Stimulated activated CD8-positive, alpha-beta memory T cell treated with anti-CD3 and anti-CD28 coated beads, Interleukin-4, amount 100 ng/mL, for 24 hours (primary cell): ENCODE measurements at places on chromosomes 4 and X.

GRCh38 chr4:7172946-7173345 is 19.4 kb upstream of the SORCS2 start:
- DNase-seq = no peak

- no peak for DNase-seq
Observed at GRCh38 chr4:138003248-138003647, 238.9 kb downstream of the SLC7A11 start.

DNA sequence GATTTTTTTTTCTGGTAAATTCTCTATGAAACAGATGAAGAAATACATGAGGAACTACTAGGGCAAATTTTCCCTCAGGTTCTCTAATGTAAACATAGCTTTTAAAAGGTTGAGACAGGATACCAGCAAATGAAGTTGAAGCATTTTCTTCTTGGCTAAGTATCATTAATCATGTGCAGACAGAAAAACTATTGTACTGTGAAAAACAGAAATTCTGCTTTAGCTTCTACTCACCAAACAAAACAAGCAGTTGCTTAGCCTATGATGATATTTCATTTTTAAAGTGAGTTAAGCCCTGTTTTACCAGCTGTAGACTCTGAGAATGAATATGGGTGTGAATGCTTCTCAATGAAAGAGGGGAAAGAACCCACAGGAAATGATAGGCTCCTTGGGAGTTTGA is 358.9 kb downstream of the TRAM1L1 start:
- no peak for DNase-seq

GRCh38 chrX:109635146-109635545 is 10.2 kb upstream of the KCNE5 start:
- no peak for DNase-seq

GRCh38 chrX:106919932-106920452 is at the start of gene CLDN2:
TSS of gene CLDN2 (plus strand) at chrX:106920402. CDS start at chrX:106928229, 7,827 bp downstream.
- DNase-seq = no peak

DNA sequence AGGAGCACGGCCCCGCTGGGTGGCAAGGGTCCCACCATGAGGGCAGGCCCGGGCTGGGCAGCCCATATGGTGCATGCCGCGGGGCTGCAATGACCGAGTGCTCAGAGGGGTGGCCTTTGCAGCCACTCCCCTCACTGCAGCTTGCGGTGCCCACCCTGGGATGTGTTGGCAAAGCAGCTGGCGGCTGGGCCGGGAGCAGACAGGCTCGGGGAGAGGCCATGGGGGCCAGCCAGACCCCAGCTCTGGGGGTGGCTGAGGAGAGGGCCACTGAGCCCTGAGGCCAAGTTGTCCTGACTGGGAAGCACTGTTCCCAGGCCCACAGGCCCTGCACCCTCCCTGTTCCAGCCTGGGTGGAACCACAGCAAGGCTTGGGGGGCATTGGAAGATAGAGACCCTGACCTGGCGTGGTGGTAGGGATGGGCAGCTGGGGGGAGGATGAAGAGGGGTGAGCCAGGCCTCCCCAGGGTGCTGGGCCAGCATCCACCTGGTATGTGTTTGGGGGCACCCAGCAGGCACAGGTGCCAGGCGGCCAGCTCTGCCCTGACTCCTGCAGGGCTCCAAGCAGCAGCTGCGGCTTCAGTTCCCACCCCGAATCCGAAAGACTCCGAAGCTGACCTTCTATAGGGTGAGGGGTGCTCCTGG is 18.4 kb upstream of the RNF4 start:
- DNase-seq = no peak

GRCh38 chrX:106780664-106781377 is 21.7 kb upstream of the TBC1D8B start:
- no peak for DNase-seq

DNA sequence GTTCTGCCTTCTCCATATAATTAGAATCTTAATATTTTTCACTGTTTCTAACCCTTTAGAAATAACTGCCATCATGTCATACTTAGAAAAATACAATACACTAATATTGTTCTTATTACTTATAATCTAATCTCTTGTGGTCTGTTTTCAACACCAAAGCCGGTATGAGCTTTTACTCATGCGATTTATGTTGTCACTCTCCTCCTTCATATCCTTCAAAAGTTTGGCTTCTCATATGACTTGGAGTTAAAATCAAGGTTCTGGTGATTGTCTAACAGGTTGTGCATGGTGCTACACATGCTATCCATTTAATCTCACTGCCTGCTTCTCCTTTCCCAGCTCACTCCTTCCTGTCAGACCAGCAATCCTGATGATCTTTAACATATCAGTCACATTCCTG is 1392.9 kb downstream of the ARAP2 start:
- no peak for DNase-seq

- DNase-seq = no peak
Observed at GRCh38 chr4:15027921-15028435, 25.7 kb downstream of the CPEB2 start.

DNA sequence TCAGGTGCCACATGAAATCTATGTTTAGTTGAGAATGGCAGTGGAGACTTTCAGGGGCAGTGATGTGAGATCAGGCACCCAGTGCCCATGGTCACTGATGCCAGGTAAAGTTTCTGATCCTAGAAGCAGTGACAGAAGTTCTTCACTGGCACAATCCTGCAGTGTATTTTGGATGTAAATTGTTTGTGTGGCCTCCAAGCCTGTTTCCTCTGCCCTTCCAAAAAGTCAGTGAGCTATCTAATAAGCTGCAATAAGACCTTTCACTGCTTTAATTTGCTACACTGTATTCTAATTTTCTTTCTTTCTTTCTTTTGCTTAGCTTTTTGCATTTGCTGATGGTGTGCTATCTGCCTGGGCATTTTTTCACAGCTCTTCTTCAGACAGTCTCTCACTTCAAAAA is 1348.6 kb downstream of the ADGRL3 start:
- no peak for DNase-seq

- DNase-seq = no peak
Observed at GRCh38 chr4:8364848-8365350, 75.6 kb downstream of the ACOX3 start.

DNA sequence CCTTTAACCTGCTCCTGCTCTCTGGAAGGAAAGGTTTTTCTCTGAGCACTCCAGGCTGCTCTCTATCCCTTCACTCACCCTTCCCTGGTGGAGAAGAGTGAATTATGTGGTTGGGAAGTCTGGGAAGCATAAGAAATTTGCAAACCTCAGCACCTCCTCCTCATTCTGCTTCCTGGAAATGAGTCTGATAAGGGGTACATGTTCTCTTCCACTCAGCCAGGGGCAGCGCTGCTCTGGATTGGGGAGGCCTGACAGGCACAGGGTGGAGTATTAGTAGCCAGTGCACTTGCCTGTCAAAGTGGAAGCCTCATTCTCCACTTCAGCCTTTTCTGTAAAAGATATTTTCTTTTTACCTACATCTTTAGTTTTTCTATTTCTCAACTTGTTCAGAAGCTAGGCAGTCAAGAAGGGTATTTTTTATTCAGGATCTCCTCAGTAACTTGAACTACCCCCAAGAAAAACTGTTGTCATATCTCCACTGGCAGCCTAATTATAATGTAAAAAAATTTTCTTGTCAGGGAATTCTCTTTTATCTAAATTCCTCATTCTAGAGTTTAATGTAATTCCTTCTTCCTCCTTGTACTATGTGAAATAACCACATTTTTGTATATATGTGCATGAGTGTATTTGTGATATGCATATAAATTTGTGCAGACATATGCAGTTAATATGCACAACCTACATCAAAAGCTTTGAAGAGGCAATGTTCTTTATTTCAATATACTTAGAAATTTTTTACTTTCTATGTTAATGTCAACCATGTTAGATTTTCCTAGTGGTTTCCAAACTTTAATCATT is 15.3 kb downstream of the ADAMTS3 start:
- no peak for DNase-seq

DNA sequence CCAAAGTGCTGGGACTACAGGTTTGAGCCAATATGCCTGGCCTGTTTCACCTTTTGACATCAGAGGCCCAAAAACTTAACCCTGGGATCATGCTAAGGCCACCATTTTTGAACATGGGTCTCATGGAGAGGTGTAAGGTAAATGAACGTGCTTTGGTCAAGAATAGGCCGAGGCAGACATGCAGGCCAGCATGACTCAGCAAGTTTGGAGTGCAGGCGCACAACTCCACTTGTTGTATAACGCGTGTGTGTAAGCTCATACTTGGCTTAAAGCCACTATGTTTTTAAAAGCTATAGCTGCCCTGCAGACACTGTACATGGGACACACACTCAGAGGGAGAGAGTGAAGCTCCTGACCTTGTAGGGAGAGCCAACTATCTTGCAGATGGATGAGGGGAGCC is 43.8 kb upstream of the HPSE start:
- no peak for DNase-seq

GRCh38 chr4:10123227-10124101 is 6.9 kb upstream of the WDR1 start:
- no peak for DNase-seq

DNA sequence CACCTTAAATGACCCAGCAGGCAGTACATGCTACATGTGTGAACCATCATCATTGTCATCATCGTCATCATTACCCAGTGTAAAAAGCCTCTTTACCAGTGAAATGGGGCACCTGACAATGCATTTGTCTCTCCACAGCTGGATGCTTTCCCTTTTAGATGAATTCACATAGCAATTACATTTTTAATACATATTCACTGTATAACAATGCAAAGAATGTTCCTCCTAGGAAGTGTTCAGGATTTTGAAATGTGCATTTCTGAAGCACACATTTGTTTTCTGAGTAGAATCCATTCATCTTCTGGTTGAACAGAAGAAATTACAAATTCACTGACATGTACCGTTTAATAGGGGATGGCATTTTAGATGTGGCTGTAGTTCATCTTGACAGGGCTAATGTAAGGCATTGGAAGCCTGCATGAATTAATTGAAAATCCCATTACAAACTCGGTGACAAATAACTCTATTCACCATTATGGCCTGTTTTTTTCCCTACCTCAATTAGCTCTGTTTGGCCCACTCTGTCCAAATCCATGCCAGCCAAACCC is 111.1 kb downstream of the SH3RF1 start:
- DNase-seq = no peak

DNA sequence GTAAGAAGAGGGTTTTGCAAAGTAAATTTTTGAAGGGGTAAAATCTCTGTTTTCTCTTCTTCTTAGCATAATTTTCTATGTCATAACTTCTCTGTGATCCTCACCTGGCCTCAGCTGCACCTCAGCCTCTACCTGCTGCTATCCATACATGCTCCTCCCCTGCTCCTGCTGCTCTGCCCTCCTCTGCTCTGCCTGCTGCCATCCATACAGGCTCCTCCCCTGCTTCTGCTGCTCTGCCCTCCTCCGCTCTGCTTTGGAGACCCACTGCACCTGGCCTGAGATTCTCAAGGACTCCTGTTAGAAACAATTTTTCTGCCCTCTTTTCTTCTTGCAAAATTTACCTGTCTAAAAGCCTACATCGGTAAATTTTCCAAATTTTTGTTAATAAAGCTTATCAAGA is 388.6 kb upstream of the PITX2 start:
- no peak for DNase-seq

DNA sequence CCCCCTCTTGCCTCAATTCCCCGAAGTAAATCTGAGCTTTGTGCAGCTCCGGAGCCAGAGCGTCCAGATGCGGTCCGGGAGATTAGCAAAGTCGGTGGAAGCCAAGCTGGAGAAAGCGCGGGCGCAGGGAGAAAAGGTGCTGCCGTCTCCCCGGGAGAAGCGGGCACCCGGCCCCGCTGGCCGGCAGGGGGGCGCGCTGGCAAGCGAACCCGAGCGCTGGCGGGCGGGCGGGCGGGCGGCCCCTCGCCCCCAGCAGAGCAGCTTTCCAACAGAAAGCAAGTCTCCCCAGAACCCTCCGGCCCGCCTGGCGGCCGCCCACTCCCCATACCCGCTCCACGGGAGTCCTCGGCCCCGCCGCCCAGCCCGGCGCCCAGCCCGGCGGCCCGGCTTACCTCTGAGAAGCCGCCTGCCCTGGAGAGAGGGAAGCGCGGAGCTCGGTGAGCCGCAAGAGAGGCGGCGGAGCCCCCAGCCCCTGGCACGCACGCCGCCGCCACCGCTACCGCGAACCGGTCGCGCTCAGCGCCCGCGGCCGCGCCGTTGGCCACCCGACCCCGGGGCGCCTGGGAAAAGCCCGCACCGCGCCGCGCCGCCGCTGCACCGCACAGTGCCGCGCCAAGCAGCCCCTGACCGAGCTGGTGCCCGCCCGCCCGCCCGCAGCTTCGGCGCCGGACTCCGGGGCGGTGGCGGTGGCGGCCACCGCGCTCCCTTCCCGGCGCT is 529 bp upstream of the CITED1 start:
- no peak for DNase-seq
